ENCODE measurements at places on chromosomes 3 and 15.
A peak's percentile ranks its signal among the peaks of the same experiment; 100 is the strongest.

DNA sequence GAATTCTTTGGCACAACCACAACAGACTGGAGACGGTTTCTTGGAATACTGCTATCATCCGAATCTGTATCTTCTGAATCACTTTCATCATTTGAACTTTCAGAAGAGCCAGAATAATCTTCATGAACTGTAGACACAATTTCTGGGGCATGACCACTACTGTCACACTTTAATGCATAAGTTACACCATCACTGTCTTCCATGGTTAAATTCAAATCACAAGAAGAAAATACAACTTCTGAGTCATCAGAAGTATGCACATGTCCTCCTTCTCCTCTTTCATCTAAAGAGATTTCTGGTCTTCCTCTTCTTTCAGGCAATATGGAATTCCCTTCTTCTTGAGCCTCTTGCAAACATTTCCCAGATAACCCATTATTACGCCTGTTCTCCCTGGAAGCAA, 42.5 kb downstream of the SETD2 start:
- no peak for DNase-seq

DNA sequence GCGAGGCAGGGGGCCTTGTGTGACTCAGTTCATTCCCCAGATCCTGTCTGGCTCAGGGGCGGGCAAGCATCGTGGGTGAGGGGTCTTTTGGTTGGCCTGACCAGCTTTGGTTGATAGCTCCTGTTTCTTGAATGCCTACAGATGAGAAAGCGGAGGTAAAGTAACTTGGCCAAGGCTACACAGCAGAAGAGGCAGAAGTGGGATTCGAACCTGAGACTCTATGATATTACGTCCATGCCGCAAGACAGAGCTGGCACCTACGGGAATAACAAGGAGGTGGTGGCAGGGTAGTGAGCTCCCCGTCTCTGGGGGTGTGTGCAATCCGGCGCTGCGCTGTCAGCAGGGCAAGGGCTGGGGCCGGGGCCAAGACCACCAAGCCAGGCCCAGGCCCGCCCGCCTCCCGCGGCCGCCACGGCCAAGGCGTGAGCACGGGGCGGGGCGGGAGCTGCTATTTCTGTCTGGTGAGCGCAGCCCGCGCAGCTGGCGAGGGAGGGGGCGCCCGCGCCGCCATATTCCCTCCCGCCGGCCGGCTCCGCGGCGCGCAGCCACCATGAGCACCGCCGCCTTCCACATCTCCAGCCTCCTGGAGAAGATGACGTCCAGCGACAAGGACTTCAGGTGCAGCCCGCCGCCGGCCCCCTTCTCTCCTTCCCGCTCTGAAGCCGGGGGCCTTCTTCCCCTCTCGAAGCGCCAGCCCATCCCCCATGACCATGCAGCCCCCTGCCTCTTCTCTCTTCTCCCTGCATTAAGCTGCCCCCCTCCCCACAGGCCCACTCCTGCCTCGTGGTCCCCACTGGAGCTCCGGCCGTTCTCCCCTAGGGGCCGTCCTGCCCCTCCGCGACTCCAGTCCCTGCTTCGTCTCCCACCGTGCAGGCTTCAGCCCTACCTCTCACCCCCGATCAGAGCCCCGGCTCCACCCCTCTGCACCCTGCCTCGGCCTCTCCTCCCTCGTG, at the start of gene CAND2:
CAND2 (plus strand) TSS at position 510 of the 953 bp plus-strand sequence; CDS start at position 551, 41 bp downstream.
- DNase-seq, result peak; percentile 12

DNA sequence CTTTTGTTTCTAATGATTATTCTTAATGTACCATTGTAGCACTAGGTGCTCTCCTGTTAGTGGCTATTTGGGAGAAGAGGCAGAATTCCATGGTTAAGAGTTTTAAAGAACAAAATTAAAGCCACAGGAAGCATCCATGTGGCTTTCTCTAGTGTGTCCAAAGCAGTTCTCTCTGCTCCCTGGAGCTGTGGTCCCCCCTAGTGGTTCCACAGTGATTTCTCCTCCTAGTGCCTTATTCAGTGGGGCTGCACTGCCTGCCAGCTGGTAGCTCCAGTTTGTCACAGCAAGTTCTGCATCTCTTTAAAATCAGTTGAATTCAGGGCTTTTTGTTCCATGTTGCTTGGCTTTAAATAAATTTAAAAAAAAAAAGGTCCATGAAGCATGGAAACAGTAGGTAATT, 39.6 kb upstream of the FAM98B start:
- DNase-seq, result no peak

GRCh38 chr3:99250821-99251355, 349.4 kb upstream of the DCBLD2 start:
- no peak for DNase-seq

GRCh38 chr3:53618524-53618906, 124.1 kb downstream of the CACNA1D start:
- DNase-seq, result no peak

- DNase-seq, result no peak
Observed at GRCh38 chr3:150069154-150069527, 98.4 kb upstream of the PFN2 start.

DNA sequence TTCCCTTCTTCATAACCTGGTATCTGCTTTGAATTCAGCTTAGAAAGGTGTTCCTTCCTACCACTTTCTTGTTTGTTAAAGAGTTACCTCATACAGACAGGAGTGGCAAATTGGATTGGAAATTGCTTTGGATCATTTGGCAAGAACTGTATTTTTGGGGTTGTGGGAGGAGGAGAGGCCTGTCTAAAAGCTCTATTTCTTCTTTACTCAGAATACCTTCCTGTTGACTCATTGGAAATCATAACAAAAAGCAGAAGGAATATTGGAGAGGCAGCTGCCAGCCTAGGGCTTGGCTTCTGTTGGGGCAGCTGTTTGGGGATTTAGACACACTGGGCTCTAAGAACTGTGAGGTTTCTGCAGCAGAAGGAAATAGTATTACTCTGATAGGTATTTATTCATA, 14.2 kb downstream of the IQGAP1 start:
- no peak for DNase-seq

DNA sequence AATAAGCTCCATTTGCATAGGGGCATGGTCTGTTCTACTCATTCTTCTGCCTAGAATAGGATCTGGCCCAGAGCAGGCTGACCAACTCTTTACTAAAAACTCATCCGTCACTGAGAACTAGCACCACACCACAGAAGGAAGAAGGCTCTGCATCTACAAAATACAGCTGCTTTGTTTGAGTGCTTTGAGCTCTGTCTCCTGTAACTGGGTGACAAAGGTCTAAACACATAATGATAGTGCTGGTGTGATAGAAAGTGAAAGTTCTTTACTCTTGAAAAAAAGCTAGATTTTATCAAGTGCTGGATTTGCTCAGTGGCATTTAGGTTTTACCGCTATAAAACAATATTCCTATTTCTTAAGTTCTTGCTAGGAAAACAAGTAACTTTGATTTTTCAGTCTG, 140.7 kb downstream of the FHIT start:
- DNase-seq, result no peak

DNA sequence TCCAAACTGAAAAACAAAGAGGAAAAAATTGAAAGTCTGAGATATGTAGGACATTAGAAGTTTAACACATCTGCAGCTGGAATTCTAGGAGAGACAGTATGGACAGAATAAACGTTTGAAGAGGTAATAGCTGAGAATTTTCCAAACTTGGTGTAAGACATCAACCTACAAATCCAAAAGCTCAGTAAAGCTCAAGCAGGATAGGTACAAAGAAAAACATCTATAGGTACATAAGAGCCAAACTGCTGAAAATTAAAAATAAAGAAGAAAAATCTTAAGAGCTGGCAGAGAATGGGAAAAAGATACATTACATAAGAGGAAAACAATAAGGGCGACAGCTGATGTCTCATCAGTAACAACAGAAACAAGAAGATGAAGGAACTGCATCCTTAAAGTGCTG, 22.8 kb upstream of the C3orf22 start:
- DNase-seq, result no peak

GRCh38 chr15:34812369-34812768, 17.0 kb upstream of the ACTC1 start:
- no peak for DNase-seq

GRCh38 chr3:64728994-64729393, 41.2 kb upstream of the ADAMTS9 start:
- DNase-seq, result no peak

DNA sequence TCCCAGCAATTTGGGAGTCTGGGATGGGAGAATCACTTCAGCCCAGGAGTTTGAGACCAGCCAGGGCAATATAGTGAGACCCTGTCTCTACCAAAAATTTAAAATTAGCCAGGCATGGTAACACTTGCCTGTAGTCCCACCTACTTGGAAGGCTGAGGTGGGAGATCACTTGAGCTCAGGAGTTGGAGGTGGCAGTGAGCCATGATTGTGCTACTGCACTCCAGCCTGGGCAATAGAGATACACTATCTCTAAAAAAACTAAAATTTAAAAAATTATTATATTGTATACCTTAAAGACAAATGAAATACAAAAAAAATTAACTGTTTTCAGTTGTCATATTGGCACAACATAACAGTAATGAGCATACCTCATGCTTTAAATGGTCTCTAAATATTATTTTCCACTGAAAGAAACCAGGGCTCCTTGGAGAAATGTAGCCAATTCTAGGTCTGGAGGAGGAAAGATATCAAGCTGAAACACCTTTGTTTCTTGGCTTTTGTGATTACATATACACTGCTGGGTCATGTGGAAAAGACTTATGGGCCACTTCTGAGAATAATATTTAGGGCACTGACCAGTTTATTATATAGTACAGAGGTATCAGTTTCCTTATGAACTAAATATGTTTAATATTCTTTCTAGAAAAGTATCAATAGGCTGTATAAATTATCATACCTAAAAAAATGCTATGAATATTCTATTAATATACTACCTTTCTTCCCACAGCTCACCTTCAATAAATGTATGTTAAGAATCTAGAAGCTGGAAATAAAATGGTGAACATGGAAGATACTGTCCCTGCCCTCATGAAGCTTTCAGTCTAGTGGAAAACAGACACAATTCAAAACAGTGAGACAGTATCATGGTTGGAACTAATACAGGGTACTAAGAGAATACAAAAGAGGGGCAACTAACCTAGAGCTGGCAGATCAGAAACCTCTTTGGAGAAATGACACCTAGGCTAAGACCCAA, 119.5 kb downstream of the TMCC1 start:
- DNase-seq, result no peak

- no peak for DNase-seq
Observed at GRCh38 chr3:31522152-31522551, 10.6 kb upstream of the STT3B start.

DNA sequence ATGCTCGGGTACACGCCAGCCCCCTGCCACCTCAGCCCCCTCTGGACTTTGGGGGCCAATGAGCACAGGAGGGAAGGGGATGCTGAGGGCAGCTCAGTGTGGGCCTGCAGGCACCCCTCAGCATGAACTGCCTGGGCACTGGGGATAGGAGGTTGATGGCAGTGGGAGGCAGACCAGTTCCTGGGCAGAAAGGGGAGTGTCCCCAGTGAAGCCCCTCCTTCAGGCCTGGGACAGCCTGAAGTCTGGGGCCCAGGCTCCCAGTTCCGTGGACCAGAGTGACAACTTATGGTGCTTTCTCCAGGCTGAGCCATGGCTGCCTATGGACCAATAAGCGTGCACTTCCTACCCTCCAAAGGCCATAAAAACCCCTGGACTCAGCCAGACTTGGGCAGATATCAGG, 63.3 kb upstream of the IMPG2 start:
- no peak for DNase-seq

All from stimulated activated CD4-positive, alpha-beta T cell treated with anti-CD3 and anti-CD28 coated beads, Interleukin-2, amount 100 ng/mL, for 48 hours (primary cell).